ENCODE measurements at places on chromosomes 4 and X. TPM values are rescaled to one million over a fixed set of nuclear protein-coding genes. Genes with fewer than 3 reads are reported as not detected.

GRCh38 chrX:7050271-7050670 is 97.2 kb upstream of the STS start:
- DNase-seq: no peak

The TIGD4 gene
- total RNA-seq: 0.50 TPM

DNA sequence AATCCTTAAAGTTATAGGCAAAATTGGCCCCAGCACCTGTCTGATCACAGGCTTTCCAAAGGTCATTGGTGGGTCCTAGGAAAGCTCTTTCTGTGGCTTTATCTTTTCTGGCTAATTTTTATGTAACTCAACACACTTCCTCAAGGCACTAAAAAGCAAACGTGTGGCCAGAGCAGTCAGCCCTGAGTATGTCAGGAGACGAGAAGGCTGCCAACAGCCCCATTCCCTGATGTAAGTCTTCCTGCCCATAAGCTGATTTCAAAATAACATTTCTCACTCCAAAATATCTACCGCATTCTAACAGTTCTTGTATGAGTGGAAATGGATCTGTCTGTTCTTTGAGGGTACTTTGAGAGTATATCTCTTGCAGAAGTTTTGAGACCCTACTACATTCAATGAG is 25.5 kb upstream of the FUNDC1 start:
- no peak for DNase-seq

GRCh38 chrX:25674776-25675175 is 463.4 kb upstream of the MAGEB18 start:
- no peak for DNase-seq

DNA sequence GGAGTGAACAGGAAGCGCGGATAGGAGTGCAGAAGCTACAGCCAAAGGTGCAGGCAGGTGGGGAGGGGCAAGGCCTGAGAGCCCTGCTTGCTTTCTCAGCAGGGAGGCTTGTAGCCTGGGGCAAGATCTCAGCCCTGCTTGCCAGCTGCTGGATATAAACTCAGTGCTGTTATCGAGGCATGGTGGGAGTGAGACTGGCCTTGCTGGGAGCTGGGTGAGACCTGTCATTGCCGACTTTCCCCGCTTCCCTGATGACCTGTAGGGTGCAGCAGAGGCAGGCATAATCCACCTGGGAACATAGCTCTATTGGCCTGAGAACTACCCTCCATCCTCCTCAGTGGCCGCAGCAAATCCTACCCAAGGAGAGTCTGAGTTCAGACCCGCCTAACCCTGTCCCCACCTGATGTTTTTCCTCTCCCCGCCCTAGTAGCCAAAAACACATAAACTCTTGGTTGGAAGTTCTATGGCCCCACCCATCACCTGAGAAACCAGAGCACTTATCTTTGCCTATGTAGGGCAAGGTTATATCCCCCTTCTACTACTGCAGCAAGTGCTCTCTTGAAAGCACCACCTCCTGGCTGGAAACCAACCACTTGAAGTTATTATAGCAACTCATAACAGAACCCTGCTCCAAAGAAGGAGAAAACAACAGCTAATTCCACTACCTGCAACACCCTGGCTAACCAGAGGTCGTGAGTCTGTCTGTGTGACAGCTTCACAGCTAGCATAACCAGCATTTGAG is 80.7 kb downstream of the FHIP1A start:
- no peak for DNase-seq

Data from heart left ventricle (tissue), 16 donors.